ENCODE measurements at places on chromosomes 12 and 14.

DNA sequence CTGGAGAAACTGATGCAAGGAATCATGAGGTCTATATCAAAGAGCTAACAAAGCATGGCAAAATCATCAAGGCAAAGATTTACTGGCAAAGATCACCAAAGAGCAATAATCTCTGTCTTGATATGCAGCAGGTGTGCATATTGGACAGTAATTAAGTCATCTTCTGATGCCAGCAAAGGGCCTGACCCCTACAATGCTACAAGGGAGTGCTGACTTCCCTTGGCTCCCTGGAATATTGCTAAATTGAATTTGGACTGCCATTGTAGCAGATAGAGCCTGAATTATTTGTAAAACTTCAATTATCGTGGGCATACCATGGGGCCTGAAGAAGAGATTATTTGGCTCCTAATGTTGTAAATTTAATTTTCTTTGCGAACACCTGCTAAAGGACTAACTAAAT, 307.9 kb upstream of the SYT1 start:
- no peak for DNase-seq

- no peak for DNase-seq
Observed at GRCh38 chr14:33029511-33029910, 90.8 kb downstream of the NPAS3 start.

DNA sequence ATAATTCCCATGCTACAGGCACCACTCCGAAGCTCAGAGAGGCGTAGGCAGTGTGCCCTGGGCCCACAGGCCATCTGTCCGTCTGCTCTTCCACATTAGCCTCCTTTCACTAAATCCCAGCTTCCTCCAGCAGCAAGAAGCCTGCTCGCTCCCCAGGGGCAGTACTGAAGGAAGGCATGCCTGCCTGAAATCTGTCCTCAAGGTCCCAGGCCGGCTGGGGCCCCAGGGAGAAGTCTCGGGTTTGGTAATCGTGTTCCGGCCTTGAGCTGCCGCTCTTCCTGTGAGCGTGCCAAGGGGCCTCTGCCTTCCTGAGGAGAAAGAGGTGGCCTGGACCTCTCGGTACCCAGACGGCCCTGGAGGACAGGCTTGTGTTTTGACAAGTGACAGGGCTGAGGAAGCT, 15.2 kb upstream of the DLK1 start:
- DNase-seq, result no peak

DNA sequence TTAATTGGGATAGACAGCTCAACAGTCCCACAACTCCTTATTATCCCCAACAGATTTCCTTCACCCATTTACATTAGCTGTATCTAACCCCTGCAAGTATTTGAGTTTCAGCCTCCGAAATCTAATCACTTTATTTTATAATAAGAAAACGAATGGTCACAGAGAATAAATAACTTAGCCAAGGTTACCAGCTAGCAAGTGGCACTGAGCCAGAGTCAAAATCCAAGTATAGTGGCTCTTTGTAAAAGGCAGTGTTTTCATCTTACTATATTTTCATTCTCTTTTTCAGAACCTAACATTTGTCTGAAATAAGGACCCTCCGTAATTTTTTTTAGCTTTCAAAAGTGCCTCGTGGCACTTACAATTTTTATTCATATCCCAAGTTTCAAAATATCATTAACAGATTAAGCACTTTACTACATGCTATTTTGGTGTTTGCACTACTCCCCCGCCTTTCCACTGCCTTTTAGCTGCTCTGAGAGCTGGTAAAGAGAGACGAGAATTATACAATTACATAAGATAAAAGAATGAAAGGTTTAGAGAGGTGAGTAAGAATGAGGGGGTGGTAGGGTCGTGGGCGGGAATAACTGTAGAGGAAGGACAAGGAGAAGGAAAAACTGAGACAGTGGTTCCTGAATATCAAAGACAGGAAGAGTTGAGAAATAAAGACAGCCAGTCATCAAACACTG, 3.7 kb upstream of the USP15 start:
- peak; percentile 72 for DNase-seq

DNA sequence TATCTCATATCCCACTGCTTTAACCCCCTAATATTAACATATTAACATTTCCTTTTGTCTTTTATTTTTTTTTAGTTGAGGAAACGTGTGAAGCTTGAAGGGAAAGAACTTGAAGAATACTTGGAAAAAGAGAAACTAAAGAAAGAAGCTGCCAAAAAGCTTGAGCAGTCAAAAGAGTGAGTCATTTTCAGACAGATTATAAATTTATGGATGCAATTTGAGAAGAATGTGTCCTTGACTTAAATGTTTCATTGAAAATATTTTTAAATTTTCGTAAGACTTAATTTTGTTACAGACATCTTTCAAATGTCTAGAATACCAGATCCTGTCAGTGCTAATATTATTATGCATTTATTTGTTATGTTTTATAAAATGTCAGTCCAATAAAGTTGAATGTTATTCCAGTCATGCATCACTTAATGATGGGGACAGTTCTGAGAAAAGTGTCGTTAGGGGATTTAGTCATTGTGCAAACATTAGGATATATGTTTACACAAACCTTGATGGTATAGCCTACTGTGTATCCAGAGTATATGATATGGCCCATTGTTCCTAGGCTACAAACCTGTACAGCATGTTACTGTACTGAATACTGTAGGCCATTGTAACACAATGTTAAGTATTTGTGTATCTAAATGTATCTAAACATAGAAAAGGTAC, 32.6 kb downstream of the CPSF2 start:
- no peak for DNase-seq

GRCh38 chr14:103910262-103910935, 17.9 kb upstream of the TDRD9 start:
- peak; percentile 48 for DNase-seq

DNA sequence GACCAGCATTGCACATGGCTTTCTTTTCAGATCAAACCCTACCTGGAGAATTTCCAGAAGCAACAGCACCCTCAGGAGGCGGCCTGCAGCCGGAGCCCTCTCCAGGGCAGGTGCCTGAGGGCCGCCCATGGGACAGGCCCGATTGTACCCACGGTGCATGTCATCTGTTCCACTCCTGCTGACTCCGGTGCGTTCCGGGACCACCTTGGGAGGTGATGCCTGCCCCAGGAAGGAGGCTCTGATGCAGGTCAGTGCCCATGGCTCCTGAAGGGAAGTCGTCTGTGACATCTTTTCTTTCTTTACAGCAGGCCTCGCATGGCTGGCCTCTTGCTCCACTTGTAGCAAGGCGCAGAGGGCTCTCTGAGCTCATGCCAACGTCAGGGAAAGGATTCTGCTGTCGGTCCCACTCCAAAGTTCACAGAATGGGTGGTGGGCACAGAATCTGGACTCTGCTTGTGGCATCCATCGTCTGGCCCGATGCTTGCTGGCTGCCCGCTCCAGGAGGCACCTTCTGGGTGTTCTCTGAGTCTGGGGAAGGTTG, 160.7 kb upstream of the RTL1 start:
- no peak for DNase-seq

GRCh38 chr12:67280572-67280971, 11.4 kb downstream of the CAND1 start:
- no peak for DNase-seq

DNA sequence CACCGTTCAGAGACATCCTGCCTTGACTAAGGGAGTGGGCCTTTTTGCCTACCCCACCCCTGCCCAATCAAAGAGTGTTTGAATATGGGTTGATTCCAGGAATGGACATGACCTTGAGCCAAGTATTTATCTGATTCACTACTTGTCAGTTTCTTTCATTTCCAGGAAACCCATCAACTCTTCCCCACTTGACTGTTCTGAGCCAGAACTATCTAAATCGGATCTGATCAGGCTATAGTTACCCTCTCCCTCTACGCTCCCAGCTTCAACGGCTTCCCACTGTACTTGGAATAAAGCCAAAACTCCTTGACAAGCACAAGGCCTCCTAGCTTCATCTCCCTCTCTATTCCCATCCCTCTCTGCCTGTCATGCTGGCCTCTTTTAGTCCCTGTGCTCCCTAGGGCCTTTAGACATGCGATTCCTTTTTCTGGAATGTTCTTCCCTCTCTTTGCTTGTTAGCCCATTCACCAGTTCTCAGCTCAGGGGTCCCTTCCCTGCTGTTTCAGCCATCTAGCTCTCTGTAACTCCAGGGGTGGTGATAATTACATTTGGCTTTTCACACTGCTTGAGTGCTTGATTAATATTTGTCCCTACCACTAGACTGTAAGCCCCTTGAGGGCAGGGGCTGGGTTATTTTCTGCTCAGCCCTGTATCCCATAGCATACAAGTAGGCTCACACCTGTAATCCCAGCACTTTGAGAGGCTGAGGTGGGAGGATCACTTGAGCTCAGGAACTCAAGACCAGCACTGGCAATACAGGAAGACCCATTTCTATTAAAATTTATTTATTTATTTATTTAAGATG, 5.5 kb upstream of the ITPK1 start:
- DNase-seq, result no peak

DNA sequence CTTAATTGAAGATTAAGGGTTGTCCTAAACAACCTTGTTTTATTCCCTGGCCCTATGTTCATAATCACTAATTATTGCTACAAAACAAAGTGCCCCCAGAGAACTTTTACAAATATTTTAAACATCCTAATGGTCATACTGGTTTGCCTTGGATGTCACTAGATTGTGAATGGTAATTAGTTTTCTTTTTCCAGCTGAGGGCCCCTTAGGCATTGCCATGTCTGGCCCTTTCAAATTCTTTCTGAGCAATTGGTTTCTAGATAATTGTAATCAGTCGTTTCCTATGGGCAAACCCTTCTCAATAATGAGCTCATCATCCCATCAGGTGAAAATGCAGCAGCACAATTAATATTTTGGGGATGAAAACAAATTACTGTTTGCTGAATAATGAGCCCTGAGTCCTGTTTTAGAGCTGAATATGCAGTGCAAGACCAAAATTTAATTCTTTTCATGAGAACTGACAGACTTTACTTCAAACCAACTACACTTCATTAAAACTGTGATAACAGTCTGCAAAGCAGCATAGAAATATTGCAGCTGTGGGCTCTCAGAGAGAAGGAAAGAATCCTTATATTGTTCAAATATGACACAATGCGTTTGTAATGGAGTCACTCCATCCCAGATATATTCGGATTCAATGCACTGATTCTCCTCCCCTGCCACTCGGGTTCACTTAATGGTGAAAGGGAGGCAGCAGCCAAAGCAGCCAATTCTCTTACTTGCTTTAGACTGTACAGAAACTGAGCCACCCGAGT, 67.7 kb upstream of the ARHGAP5 start:
- no peak for DNase-seq

DNA sequence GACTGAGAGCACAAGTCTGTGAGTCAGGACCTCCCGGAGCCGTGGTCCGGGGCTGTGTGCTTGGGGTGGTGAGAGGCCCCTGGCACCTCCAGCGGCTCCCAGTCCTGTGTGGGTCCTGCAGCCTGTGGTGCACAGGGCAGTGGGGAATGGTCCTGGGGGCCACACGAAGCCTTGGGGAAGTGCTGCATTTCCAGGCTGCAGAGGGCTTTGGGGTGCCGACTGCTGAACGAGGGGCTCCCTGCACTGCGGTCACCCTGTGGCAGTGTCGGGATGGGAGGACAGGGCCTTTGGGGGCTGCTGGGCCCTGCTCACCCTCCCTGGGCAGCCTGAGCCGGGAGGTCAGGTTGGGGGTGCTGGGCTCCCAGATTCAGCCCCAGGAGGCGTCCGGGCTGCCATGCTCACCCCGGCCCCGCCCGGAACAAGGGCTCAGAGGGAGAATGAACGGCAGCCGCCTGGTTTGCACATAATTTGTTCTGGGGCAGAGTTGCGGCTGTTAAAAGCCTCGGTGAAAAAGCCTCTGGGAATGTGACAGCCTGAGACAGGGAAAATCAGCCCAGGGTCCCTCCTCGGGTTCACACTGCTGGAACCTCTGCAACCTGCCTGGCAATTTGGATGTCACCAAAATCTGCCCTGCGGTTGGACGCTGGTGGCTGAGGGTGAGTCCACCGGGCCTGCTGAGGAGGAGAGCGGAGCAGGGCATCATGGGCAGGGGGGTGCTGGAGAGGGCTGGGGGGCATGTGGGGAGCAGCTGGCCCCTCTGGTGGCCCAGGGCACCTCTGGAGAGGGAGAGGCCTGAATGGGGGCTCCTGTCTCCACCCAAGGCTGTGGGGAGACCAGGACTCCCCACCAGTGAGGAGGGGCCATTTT, 109.2 kb downstream of the KIF26A start:
- no peak for DNase-seq

- no peak for DNase-seq
Observed at GRCh38 chr12:27845187-27845586, 65.2 kb upstream of the MANSC4 start.

DNA sequence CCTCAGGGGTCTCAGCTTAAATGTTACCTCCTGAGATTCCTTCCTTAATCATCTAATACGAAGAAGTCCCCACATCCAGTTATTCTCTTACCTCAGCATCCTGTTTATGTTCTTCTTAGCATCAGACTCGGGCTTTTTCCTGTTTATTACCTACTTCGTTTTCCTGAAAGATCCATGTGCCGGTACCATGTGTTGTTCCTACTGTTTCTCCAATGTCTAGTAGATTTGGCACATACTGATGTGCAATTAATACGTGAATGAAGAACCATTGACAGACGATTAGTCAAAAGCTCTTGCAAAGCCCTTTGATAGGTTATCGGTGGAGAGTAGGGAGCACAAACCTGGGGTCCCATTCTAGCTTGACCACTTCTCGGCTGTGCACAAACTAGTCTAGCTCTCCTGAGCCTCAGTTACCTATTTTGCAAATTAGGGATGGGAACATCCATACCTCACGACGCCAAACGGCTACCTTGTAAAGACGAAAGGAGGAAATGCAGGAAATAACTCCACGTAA, 735 bp upstream of the MAPKAPK5 start:
- DNase-seq, result no peak

GRCh38 chr12:12138203-12139154, 67.7 kb downstream of the BCL2L14 start:
- DNase-seq, result no peak

- DNase-seq, result no peak
Observed at GRCh38 chr14:67187826-67188225, 1.4 kb upstream of the GARIN2 start.

- DNase-seq, result no peak
Observed at GRCh38 chr12:128977441-128977840, 124.2 kb downstream of the GLT1D1 start.

DNA sequence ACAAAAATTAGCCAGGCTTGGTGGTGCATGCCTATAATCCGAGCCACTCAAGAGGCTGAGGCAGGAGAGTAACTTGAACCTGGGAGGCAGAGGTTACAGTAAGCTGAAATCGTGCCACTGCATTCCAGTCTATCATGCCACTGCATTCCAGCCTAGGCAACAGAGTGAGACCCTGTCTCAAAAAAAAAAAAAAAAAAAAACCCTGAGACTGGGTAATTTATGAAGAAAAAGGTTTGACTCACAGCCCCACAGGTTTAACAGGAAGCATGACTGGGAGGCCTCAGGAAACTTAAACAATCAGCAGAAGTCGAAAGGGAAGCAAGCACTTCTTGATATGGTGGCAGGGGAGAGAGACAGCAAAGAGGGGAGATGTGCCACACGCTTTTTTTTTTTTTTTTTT, 123.2 kb downstream of the GXYLT1 start:
- no peak for DNase-seq

DNA sequence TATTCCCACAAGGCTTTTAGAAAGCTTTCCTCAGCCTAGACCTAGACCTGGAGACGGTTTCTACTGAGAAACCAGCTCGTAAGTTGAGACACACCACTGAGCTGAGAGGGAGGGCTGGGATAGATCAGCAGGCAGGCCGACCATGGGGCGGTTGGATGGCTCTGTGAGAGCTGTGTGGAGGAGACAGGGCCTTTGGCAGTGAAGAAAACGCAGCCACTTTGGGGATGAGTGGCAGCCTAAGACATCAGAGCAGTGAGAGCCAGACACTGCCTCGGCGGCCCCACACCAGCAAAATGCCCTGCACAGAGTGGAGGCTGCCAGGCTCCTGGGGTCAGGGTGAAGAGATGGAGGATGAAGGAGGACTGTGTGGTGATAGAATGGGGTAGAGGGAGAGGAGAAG, 46.0 kb downstream of the CACNA2D4 start:
- no peak for DNase-seq

GRCh38 chr12:5798242-5799015, 146.6 kb downstream of the ANO2 start:
- DNase-seq, result no peak
